NCI-H1436 (cell line): ENCODE measurements at places on chromosomes 2 and 18.

DNA sequence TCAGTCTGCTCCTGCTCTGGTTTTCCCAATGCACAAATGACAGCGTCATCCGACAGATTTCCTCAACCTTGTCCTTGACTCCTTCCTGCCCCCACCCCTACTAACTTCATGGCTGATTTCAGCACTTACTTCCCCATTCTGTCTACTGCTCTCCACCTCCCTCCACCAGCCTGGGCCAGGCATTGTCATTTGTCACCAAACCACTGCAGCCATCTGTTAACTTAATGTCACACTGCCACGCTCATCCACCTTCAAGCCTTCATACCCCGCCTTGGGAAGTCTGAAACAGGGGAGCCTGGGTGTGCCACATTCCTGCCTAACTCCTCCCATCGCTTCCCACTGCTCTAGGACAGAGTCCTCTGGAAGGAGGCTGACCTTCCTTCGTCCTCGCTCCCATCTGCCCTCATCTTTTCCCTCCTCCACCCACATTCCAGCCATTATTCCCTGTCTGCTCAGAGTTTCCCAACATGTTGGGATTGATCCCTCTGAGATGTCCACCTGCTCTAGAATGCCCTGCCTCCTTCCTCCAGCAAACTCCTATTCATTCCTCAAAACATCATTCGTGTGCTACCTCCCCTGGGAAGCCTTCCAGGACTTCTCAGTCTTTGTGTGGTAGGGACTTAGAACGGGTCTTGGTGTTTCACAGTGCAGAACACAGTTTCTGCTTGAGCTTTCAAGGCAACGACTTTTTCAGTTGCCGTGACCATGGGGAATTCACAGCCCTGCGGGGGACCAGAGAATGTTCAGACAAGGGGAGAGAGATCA is 42.2 kb upstream of the SMAD7 start:
- no peak for DNase-seq

GRCh38 chr2:190136825-190137224 is 74.3 kb upstream of the MSTN start:
- DNase-seq: no peak

GRCh38 chr18:77035380-77036187 is 97.0 kb downstream of the MBP start:
- no peak for DNase-seq

- no peak for DNase-seq
These were observed 9.0 kb downstream of the REL start for GRCh38 chr2:60890393-60890707.

DNA sequence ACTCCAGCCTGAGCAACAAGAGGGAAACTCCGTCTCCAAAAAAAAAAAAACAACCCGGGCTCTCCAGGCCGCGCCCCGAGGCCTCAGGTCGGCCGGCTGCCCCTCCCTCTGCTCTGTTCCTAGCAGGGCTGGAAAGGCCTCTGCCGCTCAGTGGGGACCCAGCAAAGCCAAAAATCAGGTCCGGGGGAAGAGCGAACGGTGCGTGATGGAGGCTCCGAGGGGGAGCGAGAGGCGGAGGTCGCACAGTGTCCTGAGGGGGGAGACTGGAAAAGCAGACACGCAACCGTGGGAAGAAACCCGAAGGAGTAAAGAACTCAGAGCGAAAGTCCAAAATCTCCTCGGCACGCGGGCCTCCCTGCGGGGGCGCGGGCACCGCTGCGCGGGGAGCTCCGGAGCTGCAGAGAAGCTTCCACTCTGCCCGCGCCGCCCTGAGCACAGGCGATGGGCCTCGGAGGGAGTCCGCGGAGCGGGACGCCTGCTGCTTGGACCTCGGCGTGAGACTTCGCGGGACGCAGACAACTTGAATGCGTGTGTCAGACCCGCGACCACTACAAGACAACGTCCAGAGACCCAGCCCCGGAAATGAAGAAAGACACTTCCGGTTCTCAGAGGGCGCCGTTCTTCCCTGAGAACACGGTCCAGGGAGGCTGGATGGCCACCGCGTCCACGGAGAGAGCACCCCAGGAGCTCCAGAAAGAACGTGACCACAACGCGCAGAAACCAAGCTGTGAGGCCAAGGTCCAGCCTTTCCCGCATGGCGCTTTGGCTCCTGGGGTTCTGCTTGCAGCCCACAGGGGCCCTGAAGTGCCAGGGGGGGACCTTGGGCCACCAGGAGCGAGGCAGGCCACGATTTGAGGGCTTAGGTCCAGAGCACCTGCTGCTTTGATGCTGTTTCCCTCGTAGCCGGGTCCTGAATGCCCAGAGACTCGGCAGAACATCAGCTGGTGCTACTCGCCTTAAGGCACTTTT is 219.8 kb downstream of the DPP10 start:
- peak; percentile 18 for DNase-seq

- DNase-seq: no peak
These were observed 33.3 kb downstream of the ABCB11 start for GRCh38 chr2:168997794-168998193.

DNA sequence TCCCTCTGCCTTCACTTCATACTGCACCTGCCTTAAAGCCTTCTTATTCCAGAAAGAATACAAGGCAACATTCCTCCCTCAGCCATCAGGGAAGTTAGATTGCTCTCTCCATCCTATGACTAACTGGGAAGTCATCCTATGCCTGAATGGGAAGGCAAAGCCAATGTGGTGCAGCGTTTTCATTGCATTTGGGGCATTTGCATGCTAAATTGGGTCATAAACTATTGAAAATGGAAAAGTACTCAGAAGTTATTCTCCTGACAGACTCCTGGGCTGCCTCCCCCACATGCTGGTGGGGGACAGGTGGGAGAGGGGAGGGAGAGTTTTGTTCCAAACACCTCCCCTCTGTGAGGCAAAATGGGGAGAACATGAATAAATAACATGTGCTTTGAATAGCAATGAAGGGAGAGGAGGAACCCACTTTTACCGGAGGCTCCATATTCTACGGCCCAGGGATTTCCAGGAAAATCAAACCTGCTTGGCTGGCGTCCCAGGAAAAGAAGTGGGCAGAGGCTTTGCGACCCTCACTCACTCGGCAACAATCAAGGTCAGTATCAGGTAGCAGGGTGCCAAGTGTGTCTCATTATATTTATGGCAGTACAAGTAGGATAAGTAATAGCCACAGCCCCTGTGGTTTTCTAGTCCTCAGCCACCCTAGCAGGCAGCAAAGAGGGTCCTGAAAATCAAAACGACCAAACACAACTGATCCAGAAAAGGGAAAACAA is 84.1 kb downstream of the BOD1L2 start:
- DNase-seq: no peak

GRCh38 chr2:11667866-11668637 is 1.9 kb downstream of the NTSR2 start:
- DNase-seq: no peak

GRCh38 chr18:58758046-58758445 is 86.8 kb downstream of the MALT1 start:
- no peak for DNase-seq

GRCh38 chr2:238095143-238095542 is 5.0 kb upstream of the ESPNL start:
- DNase-seq: no peak

GRCh38 chr2:48341551-48342133 is 188.3 kb upstream of the STON1 start:
- no peak for DNase-seq

DNA sequence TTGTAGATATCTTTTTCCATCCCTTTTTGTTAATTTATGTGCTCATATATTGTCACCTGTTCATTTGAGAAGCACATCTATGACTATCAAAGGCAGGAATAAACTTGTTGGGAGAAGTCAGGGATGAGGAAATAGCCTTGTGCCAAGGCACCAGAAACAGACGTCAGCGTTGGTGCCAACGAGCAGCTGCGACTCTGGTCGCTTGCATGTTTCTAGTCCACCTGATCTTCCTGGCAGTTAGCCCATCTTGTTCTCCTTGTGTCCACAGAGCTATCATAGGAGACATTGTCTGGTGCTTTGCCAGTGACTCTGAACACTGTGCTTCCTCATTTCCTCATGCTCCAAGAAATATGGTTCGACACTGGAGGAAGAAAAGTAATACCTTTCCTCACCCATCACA is 374.4 kb downstream of the PTPRM start:
- peak; percentile 77 for DNase-seq

- no peak for DNase-seq
These were observed 29.6 kb downstream of the SH3BP4 start for GRCh38 chr2:234981197-234982095.

DNA sequence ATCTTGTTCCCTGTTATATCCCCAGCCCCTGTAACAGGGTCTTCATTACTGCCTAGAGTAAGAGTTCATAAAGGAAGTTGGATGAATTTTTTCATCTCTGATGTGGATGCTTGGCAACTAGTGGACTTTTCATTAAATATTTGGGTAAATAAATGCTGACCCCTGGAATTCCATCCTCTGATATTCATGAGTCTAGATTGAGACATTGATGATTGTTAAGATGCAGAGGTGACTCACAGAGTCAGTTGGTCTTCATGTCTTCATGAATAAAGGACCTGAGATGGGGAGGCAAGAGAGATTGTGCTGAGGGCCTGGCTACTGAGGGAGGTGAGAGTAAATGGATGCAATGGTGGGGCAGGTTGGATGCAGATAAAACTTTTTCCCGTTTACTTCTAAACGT is 132.7 kb upstream of the NT5C1B start:
- DNase-seq: no peak

- DNase-seq: no peak
These were observed 8.1 kb upstream of the SLC16A14 start for GRCh38 chr2:230076819-230077218.

GRCh38 chr2:101135412-101136296 is 15.5 kb downstream of the TBC1D8 start:
- no peak for DNase-seq

DNA sequence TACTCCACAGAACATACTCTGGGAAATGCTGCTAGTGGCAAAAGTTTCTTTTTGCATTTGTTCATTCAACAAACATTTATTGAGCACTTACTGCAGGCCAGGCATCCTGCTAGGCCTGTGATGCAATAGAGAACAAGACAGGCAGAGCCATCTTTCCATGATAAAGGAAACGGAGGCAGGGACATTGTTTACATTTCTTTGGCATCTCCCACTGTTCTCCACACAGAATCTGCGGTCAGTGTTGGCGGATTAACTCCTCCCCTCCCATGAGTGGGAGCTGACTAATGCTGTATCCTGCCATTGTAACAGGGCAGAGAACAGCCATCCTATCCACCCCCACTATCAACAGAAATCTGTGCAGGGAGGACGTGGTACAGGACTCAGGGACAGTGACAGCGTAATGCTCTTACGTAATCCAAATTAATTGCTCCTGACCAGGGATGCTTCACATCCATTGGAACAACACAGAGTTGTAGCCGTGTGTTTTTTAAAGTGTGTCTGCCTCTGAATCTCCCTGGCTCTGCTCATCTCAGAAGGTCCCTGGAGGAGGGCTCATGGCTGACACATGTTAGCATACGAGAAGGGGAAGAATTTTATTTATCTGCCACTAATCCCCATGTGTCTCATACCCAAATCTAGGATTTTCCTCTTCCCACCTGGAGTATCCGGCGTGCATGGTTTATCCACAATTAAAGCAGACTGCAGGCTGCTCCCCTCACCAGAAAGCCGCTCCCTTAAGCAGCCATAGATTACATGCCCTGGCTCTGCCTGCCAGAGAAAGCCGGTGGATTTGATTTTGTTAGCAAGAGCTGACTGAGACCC is 32.3 kb downstream of the STEAP3 start:
- DNase-seq: no peak

DNA sequence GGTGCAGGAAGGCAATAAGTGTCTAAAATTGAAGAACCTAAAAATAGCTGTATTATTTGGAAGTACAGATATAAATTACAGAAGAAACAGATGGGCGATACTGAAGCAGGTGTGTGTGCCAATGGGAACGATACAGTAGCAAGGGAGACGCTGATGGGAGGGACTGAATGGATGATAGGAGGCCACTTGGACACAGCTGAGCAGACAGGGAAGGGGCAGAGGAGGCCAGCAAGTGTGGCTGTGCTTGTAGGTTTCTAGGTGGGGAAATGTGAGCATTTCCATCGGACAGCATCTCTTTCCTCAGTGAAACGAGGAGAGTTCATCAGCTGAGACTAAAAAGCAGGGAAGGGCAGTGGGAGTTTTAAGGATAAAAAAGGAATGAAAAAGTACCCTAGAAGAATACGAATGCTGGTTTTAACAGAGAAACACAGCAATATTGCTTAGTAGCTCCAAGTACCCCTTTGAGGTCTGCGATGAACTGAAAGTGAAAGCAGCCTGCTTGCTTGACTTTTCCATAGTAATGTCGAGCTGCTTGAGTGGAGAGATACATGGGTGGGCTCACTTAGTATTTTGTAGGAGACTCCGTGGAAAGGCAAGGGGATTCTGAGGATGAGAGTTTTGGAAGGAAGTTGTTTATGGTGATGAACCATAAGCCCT is 91.7 kb upstream of the EPC2 start:
- DNase-seq: peak; percentile 31

- no peak for DNase-seq
These were observed 254.7 kb downstream of the HDAC4 start for GRCh38 chr2:239146011-239146641.

- DNase-seq: no peak
These were observed 32.8 kb downstream of the FAM178B start for GRCh38 chr2:96953611-96953978.

DNA sequence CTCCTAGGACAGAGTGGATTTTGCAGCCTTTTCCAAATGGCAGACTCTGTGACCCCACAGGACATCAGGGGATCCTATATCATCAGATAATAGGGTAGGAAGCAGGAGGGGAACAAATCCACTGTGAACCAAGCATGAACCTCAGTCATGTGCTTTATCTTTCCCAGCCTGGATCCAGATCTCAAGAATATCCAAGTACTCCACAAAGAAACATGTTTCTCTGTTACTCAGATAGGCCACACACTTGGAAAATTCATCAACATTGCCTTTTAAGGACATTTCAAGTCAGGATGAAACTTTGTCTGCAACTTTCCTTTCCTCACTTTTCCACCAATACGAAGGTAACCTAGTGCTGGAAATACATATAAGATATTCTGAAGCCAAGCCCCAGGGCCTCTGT is 85.8 kb downstream of the RDH14 start:
- no peak for DNase-seq

DNA sequence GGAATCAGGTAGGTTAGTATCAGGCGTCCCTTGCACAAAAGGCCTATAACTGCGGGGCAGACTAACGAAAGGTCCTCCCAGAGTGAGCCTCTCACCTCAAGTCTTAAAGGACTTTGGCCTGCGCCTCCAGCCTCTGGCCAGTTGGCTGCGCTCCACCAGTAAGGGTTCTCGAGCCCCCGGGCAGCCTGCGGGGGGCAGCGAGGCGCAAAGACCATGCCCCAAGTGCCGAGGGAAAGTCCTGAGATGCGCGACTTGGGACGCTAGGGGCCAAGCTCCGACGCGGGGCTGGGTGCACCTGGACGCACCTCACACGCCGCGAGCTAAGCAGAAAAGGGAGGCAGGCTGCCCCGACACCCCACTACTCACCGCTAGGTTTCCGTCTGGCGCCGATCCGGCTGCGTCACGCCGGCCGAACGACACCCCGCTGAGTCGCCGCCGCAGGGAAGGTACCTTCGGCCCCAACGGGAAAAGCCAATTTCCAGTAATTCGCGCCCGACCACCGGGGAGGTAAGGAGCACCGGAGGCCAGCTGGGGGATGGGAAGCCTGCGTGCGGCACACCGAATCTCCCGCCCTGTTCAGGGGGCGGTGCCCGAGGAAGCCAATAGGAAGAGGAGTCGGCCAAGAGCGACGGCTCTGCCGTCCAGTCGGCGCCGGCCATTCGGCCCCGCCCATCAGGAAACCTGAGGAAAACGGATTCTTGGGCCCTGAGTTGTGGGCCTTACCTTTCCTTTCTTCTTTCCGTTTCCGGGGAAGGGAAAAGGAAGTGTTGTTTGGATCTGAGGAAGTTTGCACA is at the start of gene ORC2:
Gene ORC2 (minus strand): TSS at position 537 of the 794 bp plus-strand sequence. CDS start 5,537 bp downstream, outside the sequence.
- DNase-seq: peak; percentile 89
